Activated CD8-positive, alpha-beta memory T cell treated with anti-CD3 and anti-CD28 coated beads for 4 hours (primary cell): ENCODE measurements at places on chromosomes 5 and 9.

GRCh38 chr5:116522356-116523136, 52.1 kb downstream of the SEMA6A start:
- DNase-seq, result no peak

- DNase-seq, result no peak
These were observed 515 bp downstream of the UTP15 start for GRCh38 chr5:73565969-73566547.

DNA sequence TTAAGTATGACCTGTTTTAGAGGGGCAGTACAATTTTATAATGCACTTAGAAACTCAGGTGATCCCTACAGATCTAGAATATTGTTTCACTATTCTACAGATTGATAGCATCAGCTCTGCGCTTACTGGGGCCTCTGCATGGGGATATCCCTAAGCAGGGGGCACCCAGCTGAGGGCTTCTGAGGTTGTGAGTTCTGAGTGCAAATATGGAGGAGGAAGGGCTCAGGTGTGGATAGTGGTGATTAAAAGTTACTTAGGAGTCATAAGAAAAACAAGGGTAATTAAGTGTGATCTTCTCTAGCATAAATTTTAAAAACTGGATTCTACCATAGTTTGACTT, 274.4 kb downstream of the EFNA5 start:
- no peak for DNase-seq

GRCh38 chr5:74679966-74680365, 5.1 kb upstream of the HEXB start:
- no peak for DNase-seq

GRCh38 chr9:15295761-15296405, 11.1 kb downstream of the TTC39B start:
- DNase-seq, result no peak

DNA sequence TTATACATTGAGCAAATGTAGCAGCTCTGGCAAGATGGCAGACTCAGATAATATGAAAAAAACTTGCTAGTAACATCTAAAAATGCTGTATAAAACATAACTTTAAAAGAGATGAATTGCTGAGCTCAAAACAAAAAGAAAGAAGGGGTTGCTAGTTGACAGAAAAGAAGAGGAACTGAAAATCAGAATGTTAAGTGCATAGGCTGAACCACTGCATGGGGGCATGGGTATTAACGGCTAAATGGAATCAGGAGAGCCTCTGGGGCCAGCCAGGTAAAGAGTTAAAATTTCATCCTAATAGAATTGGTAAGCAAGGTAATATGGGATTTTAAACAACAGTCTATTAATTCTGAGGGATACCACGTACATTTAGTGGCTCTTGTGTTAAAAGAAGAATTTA, 146.8 kb downstream of the SMC2 start:
- no peak for DNase-seq

- DNase-seq, result no peak
These were observed 62.7 kb downstream of the RXRA start for GRCh38 chr9:134388976-134389375.

GRCh38 chr5:168227973-168228615, 63.4 kb upstream of the WWC1 start:
- DNase-seq, result no peak

- DNase-seq, result peak; percentile 12
These were observed 8.0 kb upstream of the FXN start for GRCh38 chr9:69027355-69028097.

DNA sequence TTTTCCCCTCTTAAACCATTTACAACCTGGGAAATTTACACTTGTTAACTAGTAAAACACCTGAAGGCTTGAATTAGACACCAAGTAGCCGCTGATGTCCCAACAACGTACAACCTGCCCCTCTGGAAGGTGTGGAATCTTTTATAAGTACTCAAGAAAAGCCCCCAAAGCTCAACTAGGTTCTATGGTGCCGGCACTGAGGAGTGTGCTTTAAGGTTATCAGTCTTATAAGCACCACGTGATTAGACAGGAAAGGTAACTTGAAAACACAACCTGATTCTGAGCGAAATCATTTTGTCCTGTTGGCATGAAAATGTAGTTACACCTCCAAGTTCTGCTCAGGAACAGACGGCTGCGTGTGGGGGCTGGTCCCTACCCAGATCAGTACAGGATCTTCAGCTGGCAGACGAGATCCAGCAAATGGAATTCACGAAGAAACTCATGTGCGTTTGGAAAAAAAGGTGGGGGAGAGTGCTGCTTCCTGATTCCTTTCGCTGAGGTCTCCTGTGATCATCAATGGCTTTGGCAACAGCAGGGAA, 195.5 kb downstream of the MEF2C start:
- no peak for DNase-seq

DNA sequence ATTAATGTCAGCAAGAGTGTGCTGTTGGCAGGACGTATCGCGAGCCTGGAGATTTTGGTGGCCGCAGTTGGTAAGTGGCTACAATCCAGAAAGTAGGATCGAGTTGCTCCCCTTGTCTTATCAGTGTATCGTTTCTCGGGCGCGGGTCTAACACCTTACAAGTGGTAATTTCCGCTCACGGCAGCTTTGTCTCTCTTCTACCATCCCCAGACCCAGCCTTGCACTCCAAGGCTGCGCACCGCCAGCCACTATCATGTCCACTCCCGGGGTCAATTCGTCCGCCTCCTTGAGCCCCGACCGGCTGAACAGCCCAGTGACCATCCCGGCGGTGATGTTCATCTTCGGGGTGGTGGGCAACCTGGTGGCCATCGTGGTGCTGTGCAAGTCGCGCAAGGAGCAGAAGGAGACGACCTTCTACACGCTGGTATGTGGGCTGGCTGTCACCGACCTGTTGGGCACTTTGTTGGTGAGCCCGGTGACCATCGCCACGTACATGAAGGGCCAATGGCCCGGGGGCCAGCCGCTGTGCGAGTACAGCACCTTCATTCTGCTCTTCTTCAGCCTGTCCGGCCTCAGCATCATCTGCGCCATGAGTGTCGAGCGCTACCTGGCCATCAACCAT, 1.1 kb downstream of the PTGER4 start:
- no peak for DNase-seq

GRCh38 chr9:32524892-32525708, 896 bp downstream of the RIGI start:
- no peak for DNase-seq

DNA sequence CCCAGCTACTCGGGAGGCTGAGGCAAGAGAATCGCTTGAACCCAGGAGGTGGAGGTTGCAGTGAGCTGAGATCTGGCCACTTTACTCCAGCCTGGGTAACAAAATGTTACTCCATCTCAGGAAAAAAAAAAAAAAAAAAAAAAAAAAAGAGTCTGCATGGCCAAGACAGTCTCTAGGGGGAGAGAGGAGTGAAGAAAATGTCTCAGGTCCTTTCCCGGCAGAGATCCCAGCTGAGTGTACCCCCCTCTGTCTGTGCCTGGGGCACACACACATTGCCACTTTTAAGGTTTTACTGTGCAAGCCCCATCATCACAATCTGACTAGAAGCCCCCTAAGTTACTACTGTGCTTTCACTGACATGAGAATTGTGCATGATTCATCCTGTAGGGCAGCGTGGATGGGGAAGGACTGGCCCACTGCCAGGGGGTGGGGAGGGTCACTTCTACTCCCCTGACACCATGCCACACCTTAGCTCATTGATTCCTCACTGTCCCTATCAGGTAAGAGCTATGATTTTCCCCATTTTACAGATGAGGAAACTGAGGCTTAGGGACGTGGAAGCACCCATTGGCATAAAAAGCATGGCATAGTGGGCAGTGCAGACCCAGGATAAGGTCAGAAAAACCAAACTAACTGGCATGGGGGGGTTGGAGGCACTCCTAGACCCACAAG, 102.3 kb upstream of the LARP1 start:
- no peak for DNase-seq

GRCh38 chr9:87301371-87301770, 196.3 kb upstream of the DAPK1 start:
- DNase-seq, result no peak

DNA sequence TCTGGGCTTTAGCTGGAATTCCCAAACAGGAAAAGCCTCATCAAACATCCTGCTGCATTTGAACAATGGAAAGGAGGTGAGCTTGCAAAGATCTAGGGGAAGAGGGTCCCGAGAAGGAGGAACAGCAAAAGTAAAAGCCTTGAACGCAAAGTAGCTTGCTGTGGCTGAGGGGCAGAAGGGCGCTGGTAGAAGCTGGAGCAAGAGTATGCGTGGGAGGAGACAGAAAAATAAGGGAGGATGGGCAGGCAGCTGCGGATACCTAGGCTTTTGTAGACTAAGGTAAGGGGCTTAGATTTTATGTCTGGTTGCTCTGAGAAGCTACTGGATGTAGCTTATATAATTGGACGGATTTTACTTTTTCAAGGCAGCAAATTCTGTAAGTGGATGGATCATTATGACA, 21.9 kb upstream of the TGFBR1 start:
- DNase-seq, result no peak

DNA sequence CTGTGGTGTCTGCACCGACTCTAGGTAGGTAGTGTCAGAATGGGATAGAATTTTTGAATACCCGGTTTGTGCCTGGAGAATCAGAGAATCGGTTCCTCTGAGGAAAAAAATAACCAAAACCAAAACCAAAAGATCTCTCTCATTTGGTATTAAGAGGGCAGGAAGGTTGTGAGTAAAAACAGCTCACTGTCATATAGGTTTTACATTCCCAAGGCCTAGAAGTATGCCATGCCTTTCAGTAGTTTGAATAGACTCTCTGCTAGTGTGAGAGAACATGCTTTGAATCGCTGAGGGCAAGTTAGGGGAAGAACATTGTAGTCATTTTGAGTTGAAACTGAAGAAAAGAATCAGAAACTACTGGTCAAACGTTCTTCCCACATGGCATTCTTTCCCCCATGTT, 411.4 kb upstream of the CD180 start:
- no peak for DNase-seq

DNA sequence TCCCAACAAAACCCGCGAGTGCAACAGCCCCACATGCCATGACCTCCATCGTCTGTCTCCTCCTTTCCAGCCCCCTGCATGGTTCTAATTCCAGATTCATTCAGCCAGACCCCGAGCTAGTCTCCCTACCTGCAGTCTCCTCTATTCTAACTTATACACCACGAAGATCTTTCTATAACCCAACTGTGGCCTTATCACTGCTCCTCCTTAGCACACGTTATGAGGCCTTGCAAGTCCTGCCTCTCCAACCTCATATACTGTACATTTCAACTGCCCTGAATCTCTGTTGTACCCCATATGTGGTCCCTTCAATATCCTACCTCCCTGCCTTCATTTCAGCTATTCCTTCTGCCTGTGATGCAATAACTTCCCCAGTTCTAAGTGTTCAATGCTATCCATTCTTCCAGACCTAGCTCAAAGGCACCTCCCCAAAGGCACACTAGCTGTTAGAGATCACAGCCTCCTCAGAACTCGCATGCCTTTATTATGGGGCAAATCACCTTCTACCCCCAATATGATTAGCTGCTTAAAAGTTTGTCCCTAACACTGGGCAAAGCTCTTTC, 215.1 kb upstream of the TRIM32 start:
- no peak for DNase-seq

GRCh38 chr5:60458666-60459065, 241.3 kb downstream of the DEPDC1B start:
- DNase-seq, result no peak

GRCh38 chr9:38388283-38389223, 3.9 kb upstream of the ALDH1B1 start:
- no peak for DNase-seq

DNA sequence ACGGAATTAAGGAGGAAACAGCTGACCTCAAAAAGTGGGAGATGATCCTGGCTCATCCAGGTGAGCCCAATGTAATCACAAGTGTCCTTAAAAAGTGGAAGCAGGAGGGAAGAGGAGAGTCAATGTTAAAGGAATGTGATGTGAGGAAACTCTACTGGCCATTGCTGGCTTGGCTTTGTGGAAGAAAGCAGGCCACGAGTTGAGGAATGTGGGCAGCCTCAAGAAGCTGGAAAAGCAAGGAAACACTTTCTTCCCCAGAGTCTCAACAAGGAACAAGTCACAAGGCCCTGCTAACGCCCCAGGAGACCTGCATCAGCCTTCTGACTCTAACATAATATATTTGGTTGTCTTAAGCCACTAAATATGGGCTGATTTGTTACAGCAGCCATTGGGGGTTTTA, 252.8 kb downstream of the PSAT1 start:
- no peak for DNase-seq

DNA sequence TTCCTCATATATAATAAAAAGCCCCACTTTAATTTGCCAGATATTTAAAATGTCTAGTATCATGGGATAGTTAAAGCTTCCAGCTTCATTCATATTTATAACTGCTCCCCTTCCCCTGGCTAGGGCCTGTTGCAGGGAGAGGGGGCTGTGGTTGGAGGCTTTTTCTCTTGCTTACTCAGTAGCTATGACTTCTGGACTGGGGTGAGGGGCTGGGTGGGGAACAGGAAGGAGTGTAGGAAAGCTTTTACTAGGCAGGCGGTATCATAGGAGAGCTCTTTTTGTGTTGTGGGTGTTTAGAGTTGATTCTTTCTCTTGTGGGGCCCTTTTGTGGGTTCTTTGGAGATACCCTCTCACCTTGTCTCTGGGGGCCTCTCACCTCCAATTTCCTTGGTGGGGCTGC, 39.4 kb downstream of the PIP5K1B start:
- DNase-seq, result no peak
